ENCODE measurements at places on chromosomes 11 and 22.

DNA sequence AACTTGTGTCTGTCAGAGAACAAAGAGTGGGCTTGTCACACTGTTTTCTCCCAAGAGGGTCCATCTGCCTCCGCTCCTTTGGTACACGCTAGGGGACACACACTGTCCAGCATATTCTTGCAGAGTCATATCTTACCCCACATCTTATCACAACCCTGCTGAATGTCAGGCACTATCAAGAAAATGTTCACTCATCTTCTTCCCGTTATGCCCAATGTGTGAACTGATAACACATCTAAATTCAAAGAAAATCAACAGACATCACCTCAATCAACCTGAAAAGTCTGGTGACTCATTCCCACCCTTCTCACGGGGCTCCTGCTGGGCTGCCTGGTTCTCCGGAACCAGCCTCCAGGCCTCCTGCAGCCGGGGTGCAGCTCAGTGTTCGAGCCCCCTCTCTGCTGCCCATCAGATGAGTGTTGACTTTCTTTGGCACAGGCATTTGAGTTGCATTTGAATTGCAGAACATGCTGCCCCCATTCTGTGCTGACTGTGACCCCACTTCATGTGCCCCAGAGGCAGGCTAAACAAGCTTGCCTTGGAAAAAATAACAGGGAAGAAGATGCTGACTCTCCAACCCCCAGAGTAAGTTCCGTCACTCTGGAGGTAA, 19.4 kb downstream of the GRAP2 start:
- no peak for DNase-seq

DNA sequence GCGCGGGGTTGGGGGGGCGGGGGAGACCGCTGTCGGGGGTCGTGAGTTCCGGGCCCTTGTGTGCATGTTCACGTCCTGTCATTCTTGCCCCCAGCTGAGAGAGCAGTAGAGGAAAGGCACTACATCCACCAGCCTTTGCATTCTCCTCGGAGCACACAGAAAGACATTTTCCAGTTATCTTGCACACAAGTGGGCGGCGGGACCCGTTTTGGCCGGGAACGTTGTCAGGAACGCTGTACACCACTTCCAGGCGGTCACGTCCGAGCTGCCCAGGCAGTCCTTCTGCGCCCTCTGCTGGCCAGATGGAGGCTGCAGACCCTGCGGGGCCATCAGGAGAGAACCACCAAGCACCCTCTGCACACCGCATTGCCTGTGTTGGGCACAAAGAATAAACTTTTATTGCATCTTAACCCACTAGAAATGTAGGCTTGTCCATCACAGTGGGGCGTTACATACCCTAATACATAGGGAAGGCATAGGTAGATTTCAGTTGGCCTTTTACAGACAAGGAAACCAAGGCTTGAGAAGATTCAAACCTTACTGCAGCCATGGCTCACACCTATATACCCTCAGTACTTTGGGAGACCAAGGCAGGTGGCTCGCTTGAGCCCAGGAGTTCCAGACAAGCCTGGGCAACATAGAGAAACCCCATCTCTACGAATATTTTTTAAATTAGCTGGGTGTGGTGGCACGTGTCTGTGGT, 2.8 kb upstream of the CDKN1C start:
- DNase-seq: peak; percentile 73

DNA sequence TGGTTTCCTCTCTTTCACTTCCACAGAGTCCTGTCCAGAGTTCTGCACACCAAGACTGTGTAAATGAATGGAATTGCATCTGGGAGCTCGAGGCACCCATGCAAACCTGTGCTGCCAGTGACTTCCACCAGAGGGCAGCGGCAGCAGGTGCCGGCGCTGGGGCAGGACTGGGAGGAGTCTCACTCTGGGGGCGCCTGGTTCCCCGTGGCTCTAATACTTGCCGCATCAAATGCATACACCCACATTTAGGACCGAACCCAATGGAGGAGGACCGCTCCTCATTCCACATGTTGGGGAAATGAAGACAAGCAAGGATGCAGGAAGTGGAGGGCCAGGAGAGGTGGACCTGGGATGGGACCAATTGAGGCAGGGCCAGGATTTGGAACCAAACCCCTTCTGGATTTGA, 1.1 kb upstream of the CD6 start:
- peak; percentile 71 for DNase-seq

GRCh38 chr11:69699213-69699612, 4.6 kb downstream of the FGF19 start:
- no peak for DNase-seq

DNA sequence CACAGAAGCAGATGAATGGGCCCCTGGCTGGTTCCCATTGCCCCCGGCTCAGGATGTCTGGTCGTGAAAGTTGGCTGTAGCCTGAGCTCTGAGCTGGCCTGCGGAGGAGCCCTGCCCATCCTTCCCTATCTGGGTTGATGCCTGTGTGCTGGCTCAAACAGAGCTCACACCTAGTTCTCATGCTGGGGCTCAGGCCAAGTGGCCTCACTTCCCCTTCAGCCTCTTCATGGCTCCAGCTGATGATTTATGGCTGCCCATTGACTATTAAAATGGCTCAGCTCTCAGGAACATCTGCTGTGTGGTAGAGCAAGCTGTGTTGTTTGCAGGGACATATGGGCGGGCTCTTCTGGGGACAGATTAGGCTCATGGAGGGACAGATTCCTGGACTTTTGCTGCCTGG, 64.7 kb downstream of the ADAMTS15 start:
- DNase-seq: no peak

DNA sequence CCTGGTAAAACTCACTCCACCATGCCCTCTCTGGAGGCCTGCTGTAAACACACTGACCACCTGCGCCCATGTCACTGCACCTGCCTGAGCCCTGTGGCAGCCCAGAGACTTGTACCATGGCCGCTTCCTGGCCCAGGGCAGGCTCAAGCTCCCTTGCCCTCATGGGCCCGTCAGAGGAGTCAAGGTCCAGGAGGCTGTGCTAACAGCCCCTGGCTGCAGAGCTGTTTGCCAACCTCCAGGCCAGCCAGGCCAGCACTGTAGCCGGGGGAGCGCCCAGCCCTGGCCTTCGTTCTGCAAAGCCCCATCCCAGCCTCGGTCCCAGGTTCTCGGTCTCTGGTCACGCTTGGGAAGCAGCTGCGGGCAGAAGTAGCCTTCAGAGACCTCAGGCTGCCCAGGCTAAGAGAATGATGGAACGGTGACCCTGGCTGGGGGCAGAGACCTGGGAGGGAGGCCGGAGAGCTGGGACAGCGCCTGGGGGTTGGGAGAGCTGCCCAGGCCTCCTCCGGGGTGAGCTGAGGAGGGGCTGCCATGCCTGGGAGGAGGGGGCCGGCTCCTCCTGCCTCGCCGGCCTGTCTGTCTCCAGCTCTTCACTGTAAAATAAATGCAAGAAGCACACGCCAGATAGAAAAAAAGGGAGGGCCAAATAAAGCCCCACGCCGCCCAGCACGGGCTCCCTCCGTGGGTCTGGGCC, 11.9 kb upstream of the TCF20 start:
- no peak for DNase-seq

DNA sequence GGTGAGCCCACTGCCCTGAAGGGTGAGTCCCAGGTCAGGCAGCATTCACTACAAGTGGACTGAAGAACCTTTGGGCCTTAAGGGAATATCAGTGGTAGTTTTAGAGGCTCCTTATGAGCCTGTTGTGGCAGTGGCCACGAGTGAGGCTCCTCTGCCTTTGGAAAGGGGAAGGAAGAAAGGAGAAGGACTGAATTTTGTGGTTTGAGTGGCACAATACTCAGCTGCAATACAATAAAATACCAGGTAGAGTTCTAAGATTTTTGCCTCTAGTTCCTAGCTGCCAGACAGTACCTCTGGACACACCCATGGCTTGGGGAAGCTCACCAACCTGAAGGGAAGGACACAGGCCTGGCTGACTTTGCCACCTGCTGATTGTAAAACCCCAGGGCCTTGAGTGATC, 260.9 kb downstream of the DYNC2H1 start:
- no peak for DNase-seq

DNA sequence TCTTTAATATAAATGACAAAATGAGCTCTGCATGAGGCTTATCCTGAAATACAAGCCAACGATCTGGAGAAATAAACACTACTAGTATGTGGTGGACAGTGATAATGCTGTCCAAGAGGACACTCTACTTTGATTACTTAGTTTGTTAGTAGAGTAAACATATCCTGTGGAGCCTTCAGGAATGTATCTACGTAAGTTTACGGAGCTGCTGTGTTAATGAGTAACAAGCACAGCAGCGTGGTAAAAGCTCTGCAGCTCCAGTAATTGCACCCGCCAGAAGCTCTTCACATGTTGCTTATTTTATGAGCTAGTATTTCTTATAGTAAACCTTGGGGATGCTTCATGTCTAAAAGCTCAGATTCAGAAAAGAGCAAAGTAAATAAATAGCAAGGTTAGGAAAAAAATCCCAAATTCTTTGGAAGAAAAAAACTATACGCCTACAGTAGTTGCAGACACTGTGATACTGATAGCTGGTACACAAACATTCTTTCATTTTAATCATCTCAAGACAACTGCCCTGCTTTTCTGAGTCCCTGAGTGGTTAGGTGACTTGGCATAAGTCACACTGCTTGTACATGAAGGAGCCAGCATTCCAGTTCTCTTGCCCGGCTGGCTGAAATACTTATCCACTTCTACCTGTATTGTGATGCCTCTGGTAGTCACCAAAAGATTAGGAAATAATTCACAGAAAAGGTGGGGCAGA, 32.7 kb upstream of the CCDC34 start:
- DNase-seq: no peak

DNA sequence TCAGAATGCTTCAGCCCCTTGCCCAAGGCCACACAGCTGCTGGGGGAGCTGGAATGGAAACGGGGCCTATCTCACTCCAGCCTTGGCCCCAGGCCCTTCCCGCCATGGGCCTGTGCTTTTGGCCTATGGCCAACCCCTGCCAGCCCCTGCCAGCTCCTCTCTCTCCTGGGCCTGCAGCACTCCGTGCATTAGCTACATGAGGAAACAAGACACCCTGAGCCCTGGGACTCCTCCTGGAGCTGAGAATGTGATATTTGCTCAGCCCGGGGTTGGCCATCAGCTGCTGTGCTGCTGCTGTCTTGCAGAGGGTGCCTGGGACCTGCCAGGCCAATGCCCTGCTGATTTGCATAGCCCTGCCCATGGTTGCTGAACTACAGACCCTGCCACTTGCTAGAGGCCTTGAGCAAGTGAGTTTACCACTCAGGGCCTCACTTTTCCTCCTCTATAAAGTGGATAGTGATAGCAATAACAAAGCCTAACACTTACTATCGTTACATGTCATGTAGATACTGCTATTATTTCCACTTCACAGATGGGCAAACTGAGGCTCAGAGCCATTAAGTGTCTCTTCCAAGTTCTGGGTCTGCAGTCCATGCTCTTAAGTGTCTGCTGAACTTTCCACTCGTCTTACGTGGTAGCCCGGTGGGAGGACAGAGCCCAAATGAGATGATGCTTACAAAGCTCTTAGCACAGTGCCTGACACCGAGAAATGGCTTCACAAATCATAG, 99.6 kb downstream of the KIAA1671 start:
- no peak for DNase-seq

DNA sequence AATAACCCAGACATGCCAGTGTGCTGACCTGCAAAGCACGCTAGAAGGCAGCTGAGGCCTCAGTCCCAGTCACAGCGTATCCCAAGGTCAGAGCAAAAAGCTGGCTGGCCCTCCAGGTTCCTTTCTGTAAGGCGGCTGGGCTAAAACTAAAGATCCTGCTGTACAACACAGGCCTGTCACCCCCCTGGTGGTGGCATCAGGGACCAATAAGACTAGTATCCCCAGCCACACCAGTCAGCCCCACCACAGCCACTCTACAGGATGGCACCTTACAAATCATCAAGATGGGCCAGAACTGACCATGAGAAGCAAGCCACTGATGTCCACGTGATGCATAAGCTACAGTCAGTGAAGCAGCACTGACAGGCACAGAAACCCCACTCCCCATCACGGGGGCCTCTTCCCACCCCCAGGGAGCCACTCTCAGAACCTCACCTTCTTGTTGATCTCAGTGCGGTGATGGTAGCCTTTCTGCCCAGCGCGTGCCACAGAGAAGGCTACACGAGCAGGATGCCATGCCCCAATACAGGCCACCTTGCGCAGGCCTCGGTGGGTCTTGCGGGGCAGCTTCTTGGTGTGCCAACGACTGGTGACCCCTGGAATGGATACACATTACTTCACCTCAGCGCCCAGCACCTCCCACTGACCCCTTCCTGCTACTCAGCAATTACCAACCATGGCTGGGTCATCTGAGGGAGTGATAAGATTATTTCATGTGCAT, 5.0 kb downstream of the RPL3 start:
- DNase-seq: no peak

- DNase-seq: no peak
These were observed 174.2 kb downstream of the NTM start for GRCh38 chr11:131544591-131544990.

DNA sequence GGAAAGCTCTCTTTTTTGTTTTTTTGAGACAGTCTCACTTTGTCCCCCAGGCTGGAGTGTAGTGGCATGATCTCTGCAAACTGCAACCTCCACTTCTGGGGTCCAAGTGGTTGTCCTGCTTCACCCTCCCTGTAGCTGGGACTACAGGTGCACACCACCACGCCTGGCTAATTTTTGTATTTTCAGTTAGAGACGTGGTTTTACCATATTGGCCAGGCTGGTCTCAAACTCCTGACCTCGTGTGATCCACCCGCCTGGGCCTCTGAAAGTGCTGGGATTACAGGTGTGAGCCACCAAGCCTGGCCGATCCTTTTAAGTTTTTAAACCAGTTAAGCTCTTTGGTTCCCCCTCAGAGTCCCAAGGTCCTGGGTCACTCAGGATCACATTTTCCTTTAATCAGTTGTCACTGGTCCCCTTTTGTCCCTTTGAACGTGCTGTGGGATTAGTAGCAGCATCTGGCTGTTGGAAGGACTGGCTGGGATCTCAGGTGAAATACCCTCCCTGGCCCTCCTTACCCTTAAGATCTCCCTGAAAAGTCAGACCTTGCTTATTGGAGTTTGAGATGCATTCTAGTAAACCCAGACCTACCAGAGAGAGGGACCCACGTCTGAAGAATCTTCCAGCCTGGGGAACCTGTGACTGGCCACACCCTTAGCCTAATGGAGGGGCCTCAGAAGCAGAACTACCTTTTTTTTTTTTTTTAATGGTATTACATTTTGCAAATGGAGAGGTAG, 8.1 kb downstream of the MALAT1 start:
- DNase-seq: no peak

DNA sequence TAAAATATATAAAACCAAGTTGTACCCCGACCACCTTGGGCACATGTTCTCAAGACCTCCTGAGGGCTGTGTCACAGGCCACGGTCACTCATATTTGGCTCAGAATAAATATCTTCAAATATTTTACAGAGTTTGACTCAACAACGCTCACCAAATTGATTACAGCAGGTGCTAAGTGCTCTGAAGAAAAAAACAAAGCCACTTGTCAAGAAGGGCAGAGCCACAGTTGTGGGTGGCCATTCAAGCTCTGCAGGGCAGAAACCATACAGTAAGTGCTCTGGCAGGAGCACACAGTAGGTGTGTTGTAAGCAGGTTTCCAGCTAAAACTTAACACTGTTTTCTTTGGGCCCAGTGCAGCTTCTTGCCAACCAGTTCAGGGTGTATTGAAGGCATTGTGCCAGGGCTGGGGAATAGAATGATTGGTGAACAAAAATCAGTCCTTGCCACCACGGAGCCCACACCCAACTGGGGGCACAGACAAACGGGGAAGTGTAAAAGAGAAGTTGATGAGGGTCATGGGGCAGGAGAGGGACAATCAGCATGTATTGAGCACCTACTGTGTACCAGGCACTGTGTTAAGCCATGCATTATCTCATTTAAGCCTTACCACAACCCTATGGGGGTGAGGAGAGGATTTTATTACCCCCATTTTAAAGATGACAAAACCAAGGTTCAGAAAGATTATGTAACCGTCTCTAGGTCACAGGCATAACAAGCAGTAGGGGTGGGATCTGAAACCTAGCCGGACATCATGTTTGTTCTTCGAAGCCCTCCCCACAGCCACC, 18.2 kb downstream of the ARRB1 start:
- no peak for DNase-seq
